ENCODE measurements at places on chromosomes 4 and X. TPM values are rescaled to one million over a fixed set of nuclear protein-coding genes. Genes with fewer than 3 reads are reported as not detected.

The MAGED4B gene
- total RNA-seq, result 4.3 TPM

The ZBTB33 gene
- total RNA-seq, result 16.1 TPM

GRCh38 chr4:117084866-117085701, at the start of gene TRAM1L1:
Gene TRAM1L1, minus strand, starts transcription at chr4:117085576. Its CDS starts 183 bp downstream, at chr4:117085393.
- peak; percentile 40 for DNase-seq

DNA sequence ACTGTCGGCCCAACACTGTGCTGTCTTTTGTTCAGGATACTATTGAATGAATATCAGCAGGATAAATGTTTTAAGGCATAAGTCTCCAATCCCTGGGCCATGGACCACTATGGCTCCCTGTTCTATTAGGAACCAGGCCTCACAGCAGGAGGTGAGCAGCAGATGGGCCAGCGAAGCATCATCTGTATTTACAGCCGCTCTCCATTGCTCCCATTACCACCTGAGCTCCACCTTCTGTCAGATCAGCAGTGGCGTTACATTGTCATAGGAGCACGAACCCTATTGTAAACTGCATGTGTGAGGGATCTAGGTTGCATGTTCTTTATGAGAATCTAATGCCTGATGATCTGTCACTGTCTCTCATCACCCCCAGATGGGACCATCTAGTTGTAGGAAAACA, 3.7 kb upstream of the APLN start:
- DNase-seq, result no peak

- DNase-seq, result peak; percentile 58
Measured at GRCh38 chrX:115968436-115969252, 201.9 kb upstream of the AGTR2 start.

DNA sequence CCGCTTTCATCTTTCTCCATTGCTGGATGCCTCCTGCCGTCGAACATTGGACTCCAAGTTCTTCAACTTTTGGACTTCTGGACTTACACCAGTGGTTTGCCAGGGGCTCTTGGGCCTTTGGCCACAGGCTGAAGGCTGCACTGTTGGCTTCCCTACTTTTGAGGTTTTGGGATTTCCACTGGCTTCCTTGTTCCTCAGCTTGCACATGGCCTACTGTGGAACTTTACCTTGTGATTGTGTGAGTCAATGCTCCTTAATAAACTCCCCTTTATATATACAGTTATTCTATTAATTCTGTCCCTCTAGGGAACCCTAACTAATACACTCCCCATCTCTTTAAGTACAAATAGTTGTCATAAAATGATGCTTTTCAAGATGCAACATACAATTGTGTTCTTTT, 595.3 kb downstream of the ARAP2 start:
- no peak for DNase-seq

GRCh38 chr4:155085843-155086530, 122.4 kb upstream of the NPY2R start:
- DNase-seq, result no peak
